ENCODE measurements at places on chromosomes 4 and X.

DNA sequence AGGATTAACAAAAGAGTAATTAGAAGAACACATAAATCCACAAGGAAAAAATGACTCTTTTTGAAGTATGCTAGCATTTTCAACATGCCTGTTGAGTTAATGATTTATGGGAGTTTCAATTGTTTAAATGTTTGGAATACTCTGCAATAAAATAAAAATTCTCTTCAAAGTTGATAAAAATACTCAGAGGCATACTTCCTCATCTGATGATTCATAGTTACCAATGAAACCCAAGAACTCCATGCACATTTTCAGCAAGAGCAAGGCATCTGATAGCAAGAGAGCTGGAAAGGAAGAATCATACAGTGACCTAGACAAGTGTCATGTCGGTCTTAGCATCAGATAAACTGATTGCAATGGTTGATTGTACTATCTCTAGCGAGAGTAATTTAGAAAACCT lies 443.7 kb upstream of the ATOH1 start:
- no peak for DNase-seq
- no peak overlapping the region for H3K27ac ChIP-seq
- no peaks in the 10 kb centered on the region for H3K4me1 ChIP-seq
- H3K27me3 ChIP-seq, result no peaks in the 10 kb centered on the region
- no peak overlapping the region for H3K4me3 ChIP-seq

- H3K36me3 ChIP-seq, result no peaks in the 10 kb centered on the region
- H3K4me1 ChIP-seq, result no peaks in the 10 kb centered on the region
- DNase-seq, result no peak
- H3K27me3 ChIP-seq, result no peaks in the 10 kb centered on the region
- no peak overlapping the region for H3K27ac ChIP-seq
- H3K4me3 ChIP-seq, result no peak overlapping the region
Observed at GRCh38 chr4:144699565-144699964, 53.6 kb downstream of the HHIP start.

GRCh38 chr4:123259676-123260646 lies 136.6 kb upstream of the SPRY1 start:
- H3K27ac ChIP-seq, result no peak overlapping the region
- peaks cover 20% of the 10 kb centered on the region for H3K4me1 ChIP-seq
- no peak for DNase-seq
- no peak overlapping the region for H3K4me3 ChIP-seq

DNA sequence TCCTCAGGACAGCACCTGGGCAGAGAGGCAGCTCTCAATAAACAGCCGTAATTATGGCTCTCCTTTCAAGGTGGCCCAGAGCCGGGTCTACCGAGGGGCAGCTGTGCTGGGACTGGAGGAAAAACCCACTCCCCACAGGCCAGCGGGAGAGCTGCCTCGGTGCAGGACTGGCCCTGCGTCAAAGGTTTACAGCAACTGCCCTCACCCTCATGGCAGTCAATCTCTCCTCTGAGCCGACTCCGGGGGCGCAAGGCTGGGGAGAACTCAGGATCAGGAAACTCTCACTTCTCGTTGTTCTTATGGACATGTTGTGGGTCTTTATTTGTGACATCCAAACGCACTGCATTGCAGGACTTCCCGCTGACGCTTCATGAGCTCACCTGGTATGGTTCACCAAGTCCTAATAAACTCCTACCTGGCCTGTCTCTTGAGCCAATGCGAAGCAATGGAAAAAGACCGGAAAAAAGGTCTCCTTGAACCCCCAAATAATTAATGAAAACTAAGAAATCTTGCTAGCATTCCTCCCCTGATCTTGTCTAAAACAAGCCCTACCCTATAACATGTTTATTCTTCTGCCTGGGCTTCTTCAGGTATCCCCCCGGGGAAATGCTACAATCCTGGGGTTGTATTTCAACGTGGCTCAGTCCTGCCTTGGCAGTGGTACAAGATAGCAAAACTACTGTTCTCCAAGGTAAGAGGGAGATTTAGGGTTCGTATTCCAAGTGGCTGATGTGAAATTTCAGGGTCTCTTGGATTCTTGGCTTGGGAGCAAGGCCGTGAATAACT lies 50.1 kb upstream of the CDKN2AIP start:
- no peaks in the 10 kb centered on the region for H3K36me3 ChIP-seq
- H3K4me3 ChIP-seq, result no peak overlapping the region
- H3K4me1 ChIP-seq, result peaks cover 25% of the 10 kb centered on the region
- H3K27ac ChIP-seq, result no peak overlapping the region
- H3K27me3 ChIP-seq, result no peaks in the 10 kb centered on the region

DNA sequence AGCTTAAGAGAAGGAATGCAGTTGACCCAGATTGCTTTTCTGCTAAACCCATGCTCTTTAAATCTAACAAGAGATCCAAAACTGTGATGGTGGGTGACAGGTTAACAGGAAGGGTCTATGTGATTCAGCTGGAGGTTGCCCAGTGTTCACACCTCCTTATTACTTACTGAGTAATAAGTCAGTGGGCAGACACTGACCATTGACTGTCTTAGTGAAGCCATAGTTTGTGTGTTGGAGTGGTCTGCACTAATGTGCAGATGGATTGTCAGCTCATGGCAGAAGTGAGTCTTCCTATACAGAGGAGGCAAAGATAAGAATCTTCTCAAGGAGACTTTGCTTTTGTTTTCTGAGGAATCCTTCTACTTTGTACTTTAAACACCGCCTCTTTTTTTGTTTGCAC lies 15.2 kb upstream of the RUFY3 start:
- H3K27me3 ChIP-seq, result no peaks in the 10 kb centered on the region
- peak overlapping the region; percentile 98 for H3K27ac ChIP-seq
- DNase-seq, result no peak
- H3K4me1 ChIP-seq, result peaks cover 15% of the 10 kb centered on the region
- H3K36me3 ChIP-seq, result no peaks in the 10 kb centered on the region

DNA sequence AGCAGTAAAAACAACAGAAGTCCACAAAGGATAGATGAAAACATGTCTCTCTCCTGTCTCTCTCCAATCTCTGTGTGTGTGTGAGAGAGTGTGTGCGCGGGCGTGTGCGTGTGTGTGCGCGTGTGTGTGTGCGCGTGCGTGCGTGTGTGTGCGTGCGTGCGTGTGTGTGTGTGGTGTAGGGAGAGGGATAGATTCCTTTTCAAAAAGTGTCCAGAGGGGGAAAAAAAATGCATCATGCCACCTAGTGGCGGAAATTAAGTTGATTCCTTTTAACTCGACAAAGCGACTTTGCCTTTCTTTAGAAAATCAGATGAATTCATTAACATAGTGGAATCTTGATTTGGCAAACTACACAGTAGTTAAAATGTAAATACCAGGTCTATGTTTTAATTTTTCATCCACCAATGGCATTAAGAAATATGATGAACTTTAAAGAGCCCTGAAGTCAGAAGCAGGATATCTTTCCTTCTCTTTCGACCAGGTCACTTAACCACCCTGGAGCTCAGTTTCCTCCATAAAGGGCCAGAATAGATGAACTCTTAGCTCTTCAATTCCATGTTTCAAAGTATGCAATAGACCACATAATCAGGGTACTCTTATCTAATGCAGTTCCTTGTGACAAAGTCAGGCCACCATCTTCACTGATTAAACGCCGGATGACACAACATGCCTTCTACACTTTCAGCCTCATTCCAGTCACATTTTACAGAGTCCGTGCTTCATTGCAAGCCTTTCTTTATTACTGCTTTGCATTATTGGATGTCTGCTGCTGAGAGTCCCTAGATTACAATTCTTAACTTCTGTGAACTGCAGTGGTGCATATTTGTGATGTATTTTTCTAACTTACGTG lies 162.8 kb downstream of the FBXO8 start:
- H3K4me1 ChIP-seq, result no peaks in the 10 kb centered on the region
- DNase-seq, result no peak
- H3K27ac ChIP-seq, result no peak overlapping the region
- no peaks in the 10 kb centered on the region for H3K27me3 ChIP-seq
- peak overlapping the region; percentile 54 for H3K4me3 ChIP-seq
- no peaks in the 10 kb centered on the region for H3K36me3 ChIP-seq

- no peak overlapping the region for H3K4me3 ChIP-seq
- no peak overlapping the region for H3K27ac ChIP-seq
- no peaks in the 10 kb centered on the region for H3K36me3 ChIP-seq
- DNase-seq, result no peak
- H3K4me1 ChIP-seq, result no peaks in the 10 kb centered on the region
Observed at GRCh38 chr4:53608649-53609048, 17.4 kb upstream of the LNX1 start.

DNA sequence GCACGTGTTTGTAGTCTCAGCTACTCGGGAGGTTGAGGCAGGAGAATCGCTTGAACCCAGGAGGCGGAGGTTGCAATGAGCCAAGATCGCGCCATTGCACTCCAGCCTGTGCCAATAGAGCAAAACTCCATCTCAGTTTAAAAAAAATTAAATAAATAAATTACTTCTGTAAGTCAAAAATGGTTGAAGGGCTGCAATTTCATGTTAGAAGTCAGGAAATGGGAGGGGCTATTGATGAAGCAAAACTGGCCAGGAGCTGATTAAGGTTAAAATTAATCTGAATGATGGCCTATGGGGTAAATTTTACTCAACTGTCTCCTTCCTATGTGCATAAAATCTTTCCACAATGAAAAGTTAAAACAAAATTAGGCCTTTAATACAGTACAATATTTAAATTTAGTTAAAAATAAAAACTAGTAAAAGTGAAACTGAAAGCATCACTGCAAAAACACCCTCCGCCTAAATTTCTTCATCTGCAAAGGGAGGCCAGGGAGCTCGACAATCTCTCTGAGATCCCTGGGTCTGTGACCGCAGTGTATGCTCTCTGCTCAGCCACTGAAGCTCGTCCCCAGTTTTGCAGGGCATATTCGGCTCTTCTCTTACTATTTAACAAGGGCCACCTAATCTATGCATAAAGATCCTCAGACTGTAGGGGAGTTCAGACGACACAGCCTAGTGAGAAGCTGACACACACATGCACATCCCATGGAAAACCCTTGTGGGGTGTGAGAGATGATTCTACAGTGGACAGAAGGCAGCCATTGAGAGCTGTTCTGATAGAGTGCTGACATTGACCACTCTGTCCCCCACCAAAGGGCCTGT lies 57.2 kb downstream of the IRF2 start:
- DNase-seq, result no peak
- H3K4me1 ChIP-seq, result peaks cover 68% of the 10 kb centered on the region
- peak overlapping the region; percentile 29 for H3K4me3 ChIP-seq
- peak overlapping the region; percentile 92 for H3K27ac ChIP-seq

GRCh38 chrX:110125446-110126162 lies 122.7 kb downstream of the TMEM164 start:
- no peak overlapping the region for H3K27ac ChIP-seq
- no peak for DNase-seq
- no peaks in the 10 kb centered on the region for H3K27me3 ChIP-seq
- no peaks in the 10 kb centered on the region for H3K36me3 ChIP-seq
- H3K4me1 ChIP-seq, result no peaks in the 10 kb centered on the region

GRCh38 chrX:115400960-115401359 lies 111.4 kb downstream of the LUZP4 start:
- no peak overlapping the region for H3K4me3 ChIP-seq
- DNase-seq, result no peak
- no peaks in the 10 kb centered on the region for H3K27me3 ChIP-seq
- no peak overlapping the region for H3K27ac ChIP-seq
- no peaks in the 10 kb centered on the region for H3K36me3 ChIP-seq
- H3K4me1 ChIP-seq, result no peaks in the 10 kb centered on the region

DNA sequence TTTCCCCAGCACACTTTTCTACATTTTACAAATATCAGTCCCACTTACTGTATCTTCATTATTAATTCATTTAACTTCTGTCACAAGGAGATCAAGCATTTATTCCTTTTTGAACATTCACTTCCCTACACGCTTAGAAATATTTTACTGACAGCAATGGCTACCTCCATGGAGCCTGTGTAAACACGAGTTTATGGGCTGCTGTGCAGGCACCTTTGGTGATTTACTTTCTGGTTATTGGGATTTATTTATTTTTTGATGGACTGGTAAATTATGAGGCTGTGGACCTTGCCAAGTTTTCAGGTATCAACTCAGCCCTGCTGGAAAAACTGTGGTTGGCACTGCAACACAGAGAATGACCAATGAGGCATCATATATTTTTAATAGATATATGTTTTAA lies 45.4 kb upstream of the PAQR3 start:
- no peaks in the 10 kb centered on the region for H3K36me3 ChIP-seq
- H3K27ac ChIP-seq, result no peak overlapping the region
- H3K4me3 ChIP-seq, result no peak overlapping the region
- no peaks in the 10 kb centered on the region for H3K4me1 ChIP-seq
- H3K27me3 ChIP-seq, result no peaks in the 10 kb centered on the region

DNA sequence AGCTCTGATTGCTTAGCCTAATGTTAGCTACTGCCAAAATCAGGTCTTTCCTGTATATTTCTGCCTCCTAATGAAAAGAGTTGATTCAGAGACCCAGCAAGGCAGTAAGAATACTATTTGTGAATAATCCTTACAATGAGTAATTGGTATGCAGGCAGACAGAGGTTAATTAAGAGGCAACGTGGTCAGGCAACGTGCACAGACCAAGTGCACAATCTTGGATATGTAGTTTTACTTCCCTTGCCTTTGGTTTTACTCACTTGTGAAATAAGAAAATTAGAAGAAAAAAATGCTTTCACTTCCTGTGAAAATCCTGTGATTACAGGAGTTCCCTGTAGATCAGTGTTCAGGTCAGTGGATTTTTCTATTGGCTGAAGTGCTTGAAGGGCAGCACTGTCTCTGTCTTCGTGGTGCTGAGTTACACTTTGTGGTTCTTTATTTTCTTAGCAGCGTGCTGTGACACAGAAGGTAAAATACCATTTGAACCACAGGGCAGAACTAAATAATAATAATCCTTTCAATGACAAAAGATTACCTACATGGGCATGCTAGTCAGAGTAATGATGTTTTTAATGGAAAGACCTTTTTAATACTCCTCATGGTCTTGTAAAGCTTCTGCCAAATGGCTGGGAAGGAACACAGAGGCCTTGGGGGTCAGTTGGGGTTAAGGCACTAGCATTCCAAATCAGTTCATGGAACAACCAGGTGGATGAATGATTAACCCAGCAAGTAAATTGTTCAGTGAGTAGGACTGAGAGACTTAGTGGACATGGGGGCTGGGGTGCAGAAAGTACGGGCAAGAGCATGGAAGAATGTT lies 430.9 kb downstream of the MAPK10 start:
- H3K27ac ChIP-seq, result no peak overlapping the region
- H3K27me3 ChIP-seq, result no peaks in the 10 kb centered on the region
- H3K36me3 ChIP-seq, result no peaks in the 10 kb centered on the region
- peaks cover 30% of the 10 kb centered on the region for H3K4me1 ChIP-seq
- no peak for DNase-seq
- H3K4me3 ChIP-seq, result no peak overlapping the region

DNA sequence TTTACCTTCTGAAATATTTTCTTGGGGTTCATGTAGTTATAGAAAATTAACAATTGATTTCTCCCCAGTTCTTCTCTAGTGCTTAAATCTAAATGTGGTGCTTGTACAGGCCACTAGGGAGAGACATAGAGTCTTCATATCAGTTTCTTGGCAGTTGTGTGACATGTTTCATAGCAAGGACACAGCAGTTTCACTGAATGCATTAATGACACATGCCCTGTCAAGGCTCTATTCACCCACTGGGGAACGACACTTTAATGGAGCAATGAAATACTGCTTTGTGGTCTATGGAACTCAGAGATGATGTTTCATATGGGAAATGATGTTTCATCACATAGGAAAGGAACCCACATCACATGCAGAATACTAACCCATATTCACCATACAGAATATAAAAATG lies 2.8 kb downstream of the VEGFC start:
- no peaks in the 10 kb centered on the region for H3K27me3 ChIP-seq
- H3K36me3 ChIP-seq, result no peaks in the 10 kb centered on the region
- peak overlapping the region; percentile 67 for H3K4me3 ChIP-seq
- no peak overlapping the region for H3K27ac ChIP-seq

GRCh38 chrX:149961572-149961971 lies 23.3 kb upstream of the EOLA2 start:
- H3K4me3 ChIP-seq, result no peak overlapping the region
- no peak overlapping the region for H3K27ac ChIP-seq
- H3K27me3 ChIP-seq, result no peaks in the 10 kb centered on the region
- no peak for DNase-seq

GRCh38 chrX:136450050-136450830 lies 37.5 kb upstream of the BRS3 start:
- H3K27me3 ChIP-seq, result no peaks in the 10 kb centered on the region
- H3K36me3 ChIP-seq, result no peaks in the 10 kb centered on the region
- no peak overlapping the region for H3K27ac ChIP-seq
- H3K4me3 ChIP-seq, result no peak overlapping the region

All from esophagus squamous epithelium (tissue), 5 donors.